ENCODE measurements at places on chromosomes 5 and 9.

DNA sequence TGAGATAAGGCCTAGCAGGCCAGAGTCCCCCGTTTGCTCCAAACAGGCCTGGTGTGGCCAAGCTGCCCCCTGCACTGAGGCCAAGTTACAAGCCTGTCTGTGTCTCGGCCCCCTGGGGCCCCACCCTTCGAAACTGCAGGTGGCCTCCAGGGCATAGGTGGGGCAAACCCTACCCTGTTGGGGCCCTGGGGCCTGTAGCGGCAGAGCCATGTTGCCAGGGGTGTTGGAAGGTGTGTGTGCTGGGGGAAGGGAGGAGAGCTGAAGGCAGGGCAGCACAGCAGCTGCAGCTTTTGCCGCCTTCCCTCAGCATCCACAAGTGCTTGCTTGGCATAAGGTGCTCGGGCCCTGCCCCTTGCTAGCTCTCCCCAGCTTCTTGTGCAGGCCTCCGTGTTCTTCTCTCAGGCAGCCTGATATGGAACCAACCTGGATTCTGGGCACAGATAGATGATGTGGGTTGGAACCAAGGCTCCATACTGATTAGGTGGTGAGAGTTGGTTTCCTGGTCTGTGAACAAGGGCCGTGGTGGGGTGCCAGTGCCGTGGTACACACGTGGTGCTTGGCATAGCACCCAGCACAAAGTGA, 12.7 kb downstream of the IRF1 start:
- DNase-seq: no peak

DNA sequence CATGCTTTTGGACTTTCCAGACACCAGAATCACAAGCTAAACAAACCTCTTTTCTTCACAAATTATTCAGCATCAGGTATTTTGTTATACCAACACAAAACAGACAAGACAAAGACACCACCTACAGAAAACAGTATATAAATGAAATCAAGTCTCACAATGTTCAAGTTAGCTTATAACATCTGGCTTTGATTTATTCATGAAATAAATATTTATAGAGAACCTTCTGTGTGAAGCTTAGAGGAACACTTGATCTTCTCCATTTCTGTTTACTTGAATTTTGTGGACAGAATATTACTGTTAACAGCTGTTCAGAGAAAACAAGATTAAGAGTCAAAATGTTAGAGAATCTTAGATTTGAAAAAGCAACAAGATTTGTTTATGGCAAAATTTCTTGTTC, 137.4 kb upstream of the PRR16 start:
- no peak for DNase-seq

DNA sequence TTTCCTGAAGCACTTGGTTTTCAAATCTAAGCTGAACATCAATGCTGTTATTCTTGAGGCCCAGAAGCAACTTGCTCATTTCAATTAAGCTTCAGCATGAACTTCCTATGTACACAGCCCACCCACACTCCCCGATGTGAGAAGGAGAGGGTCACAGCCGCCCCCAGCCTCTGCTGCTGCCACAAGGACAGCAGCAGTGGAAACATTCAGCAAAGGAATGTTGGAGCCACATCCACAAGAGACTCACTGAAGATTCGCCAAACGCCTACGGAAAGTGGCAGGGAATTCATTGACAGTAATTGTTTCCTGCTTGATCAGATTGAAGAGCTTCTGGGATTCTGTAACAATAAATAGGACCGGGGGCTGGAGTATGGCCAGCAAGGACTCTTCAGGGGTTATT, 2.9 kb downstream of the TGFBI start:
- DNase-seq: no peak

GRCh38 chr9:113592876-113593575, 129.5 kb downstream of the RGS3 start:
- DNase-seq: no peak

- DNase-seq: no peak
Measured at GRCh38 chr5:116360008-116360853, 214.4 kb downstream of the SEMA6A start.

- no peak for DNase-seq
Measured at GRCh38 chr9:16022228-16022627, 469.4 kb downstream of the CCDC171 start.

DNA sequence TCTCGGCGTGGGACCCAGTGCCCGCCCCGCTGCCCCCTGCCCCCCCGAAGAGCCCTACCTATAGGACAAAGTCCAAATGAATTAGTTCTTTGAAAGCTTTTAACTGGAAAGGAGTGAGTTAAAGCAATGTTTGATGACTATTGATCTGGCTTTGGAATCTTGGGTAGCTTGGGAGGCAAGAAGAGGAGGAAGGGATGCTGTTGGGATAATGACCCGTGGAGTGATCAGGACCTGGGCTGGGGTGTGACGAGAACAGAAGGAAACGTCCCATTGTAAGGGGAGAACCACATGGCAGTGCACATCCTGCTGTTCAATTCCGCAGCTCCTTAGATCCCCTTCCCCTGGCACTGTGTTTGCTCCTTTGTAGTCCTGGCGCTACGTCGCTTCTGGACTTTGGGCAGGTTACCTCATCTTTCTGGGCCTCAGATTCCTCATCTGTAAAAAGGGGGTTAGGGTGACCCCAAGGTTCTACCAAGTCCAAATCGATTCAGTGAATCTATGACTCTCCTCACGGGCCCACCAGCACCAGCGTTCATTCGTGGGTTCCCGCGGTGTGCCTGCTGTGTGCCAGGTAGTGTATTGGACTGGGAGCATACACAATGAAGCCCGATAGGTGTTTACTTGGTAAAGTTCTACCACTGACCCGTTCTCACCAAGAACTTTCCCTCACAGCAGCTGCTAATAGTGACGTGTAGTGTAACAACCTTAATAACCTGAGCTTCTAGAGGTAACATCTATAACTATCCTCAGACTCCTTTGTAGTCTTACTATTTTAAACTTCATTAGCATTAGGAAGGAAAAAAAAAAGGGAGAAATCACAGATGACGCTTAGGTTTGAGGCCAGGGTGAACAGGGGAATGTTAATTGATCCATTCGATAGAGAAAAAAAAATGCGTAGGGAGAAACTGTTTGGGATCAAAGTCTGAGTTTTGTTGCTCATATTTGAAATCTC, 1.1 kb upstream of the NADK2 start:
- no peak for DNase-seq

GRCh38 chr9:136051453-136051836, 43.6 kb downstream of the NACC2 start:
- DNase-seq: no peak

GRCh38 chr5:134183481-134183880, 6.7 kb upstream of the SKP1 start:
- no peak for DNase-seq

- no peak for DNase-seq
Measured at GRCh38 chr5:138974227-138975063, 99.3 kb upstream of the LRRTM2 start.

- DNase-seq: no peak
Measured at GRCh38 chr9:33202018-33202417, 34.9 kb upstream of the B4GALT1 start.

- DNase-seq: no peak
Measured at GRCh38 chr5:111461255-111461671, 51.1 kb downstream of the STARD4 start.

- DNase-seq: no peak
Measured at GRCh38 chr5:76451031-76451701, 48.1 kb downstream of the IQGAP2 start.

DNA sequence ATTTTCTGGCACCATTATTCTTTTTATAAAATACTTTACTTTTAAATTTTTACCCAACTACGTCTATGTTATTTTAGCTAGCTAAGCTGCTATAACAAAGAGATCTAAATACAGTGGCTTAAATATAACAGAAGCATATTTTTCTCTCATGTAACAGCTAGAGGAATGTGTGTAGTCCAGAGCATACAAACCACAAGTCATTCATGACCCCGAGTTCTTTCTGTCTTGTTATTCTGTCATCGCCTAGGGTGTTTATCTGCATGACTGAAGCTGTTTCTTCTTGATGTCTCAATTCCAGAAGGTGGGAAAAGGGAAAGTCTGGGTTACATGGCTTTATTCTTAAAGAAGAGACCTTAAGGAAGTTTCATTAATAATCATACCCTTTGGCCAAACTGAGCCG, 136.9 kb upstream of the RFX3 start:
- no peak for DNase-seq

GRCh38 chr5:132662925-132663770, 5.2 kb downstream of the IL13 start:
- no peak for DNase-seq

- DNase-seq: peak; percentile 95
Measured at GRCh38 chr9:20684035-20684874, at the start of gene FOCAD. Gene FOCAD, plus strand, starts transcription at chr9:20684259. Its CDS starts 31,095 bp downstream, at chr9:20715354.

DNA sequence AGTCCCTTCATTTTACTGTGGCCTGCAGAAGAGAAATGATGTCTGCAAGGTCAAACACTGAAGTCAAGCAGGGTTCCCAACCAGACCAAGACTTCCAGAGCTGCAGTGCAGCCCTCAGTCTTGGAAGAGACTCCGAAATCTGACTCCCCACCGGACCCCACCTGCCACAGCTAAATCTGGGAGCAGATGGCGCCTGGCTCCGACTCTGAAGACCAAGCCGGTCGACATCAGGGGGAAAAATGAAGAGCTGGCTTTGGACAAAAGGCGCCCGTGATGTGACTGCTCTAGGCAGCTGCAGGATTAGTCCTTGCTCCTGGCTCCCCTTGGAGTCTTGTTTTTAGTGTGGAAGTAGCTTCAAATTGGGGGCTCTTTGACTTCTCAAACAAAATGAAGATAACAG, 72.4 kb upstream of the ZNF622 start:
- DNase-seq: no peak

- no peak for DNase-seq
Measured at GRCh38 chr9:124011460-124012301, at the start of gene LHX2. Gene LHX2, plus strand, starts transcription at chr9:124011768. Its CDS starts 581 bp downstream, at chr9:124012349.

- no peak for DNase-seq
Measured at GRCh38 chr5:146606893-146607292, 90.9 kb upstream of the GPR151 start.

DNA sequence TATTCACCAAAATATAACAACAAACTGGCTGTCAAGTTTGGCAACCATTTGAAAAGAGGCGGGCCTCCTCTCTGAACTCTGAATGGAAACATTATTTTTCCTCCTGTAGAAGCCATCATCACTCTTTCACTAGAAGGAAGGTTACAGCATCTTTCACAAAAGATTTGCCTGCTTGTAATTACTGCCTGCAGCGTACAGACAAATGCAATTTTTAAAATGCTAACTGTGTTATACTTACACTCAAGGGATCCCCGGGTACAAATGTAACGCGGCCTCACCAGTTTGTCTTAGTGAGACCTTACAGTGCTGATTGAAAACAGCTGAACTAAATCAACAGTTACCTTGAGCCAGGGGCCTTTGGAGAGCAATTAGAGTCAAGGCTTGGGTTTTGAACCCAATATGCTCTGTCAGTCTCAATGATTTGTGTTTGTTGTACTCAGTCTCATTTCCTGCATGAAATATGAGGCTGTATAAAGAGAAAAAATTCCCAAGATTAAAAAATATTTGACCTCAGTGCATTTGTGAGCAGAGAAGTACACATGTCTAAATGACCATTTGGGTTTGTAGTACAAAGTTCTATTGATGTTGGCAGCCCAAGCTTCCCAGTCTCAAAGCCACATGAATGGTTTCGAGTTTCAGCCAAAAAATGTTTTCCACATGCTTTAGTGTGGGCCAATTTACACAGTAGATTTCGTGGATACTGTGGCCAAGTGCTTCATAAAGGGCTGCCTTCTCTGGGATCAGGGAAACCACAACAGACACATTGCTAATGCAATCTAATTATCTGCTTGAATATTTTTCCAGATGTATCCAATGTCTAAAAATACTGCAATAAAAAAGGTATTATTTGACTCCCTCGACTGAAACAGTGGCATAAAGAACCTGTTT, 500.0 kb downstream of the SPATA31D1 start:
- no peak for DNase-seq

DNA sequence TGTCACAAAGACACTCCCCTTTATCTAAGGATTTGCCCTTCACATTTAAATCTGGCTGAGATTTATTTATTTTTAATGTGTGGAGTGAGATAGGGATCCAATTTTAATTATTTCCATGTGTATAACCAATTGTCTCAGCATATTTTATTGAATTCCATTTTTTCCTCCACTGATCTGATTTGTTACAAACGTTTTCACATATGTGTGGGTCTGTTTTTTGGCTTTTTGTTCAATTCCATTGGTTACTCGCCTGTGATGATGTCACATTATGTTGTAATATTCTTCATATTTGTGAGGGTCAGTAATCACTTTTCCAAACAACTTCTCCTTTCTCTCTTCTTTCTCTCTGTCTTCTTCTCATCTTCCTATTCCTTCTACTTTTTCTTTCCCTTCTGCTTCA, 278.3 kb upstream of the RFX3 start:
- no peak for DNase-seq

DNA sequence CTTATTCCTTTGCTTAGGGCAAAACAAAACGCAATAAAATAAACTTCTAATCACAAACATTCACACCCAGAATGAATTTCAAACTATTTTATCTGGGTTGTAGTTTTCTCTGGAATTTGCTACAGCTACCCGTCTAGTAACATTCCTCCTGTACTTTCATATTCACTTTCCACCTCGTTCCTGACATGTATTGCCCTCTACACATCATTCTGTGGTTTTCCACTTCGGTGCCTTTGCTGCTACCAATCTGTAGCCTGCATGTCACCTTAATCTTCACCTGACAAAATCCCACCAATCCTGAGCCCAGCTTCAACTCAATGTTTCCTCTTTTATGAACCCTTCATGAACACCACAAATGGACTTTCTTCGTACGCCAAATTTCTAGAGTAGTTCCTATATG, 694.1 kb upstream of the C9orf72 start:
- DNase-seq: no peak

DNA sequence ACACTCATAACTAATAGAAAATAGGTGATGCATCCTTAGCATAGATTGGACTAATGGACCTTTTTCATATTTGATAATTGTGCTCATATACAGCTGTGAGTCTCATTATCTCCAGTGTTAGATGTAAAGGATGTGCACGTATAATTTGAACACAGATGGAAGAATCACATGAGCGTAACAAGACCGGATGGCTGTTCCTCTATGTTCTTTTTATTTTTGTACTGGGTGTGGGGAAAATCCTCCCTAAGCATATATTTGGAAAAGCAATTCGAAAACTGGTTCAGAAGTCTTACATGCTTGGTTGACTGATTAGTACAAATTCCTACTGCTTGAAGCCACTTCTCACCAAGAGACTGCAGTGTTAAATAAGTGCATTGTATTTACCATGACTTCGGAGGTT, 230.2 kb downstream of the AOPEP start:
- no peak for DNase-seq

GRCh38 chr9:12775679-12776512, 1.1 kb downstream of the LURAP1L start:
- no peak for DNase-seq

- no peak for DNase-seq
Measured at GRCh38 chr5:180173875-180174586, 35.0 kb downstream of the RASGEF1C start.

DNA sequence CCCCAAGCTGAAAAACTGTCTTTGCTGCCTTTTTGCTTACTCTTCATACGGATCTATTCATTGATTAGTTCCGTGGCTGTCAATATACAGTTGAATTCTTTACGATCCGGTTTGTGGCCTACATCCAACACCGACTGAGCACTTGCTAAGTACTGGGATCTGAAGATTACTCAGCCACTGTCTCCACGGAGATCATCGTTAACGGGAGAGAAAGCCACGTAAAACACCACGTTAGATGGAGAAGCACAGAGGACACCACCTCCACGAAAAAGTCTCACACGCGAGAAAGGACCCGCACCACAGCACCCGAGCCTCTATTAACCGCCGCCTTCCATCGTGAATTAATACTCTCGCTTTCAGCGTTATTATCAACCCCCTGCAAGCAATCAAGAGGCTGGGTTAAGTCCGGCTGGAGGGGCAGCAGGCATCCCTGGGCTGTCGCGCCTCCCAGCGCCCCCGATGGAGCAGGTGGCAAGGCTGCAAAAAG, 650 bp downstream of the ELP1 start:
- no peak for DNase-seq

Measured in stimulated activated CD4-positive, alpha-beta T cell treated with anti-CD3 and anti-CD28 coated beads, Interleukin-4, amount 100 ng/mL, for 4 hours (primary cell).